Endothelial cell of umbilical vein (primary cell): ENCODE measurements at places on chromosomes 3 and 15. TPM values are rescaled to one million over a fixed set of nuclear protein-coding genes. Genes with fewer than 3 reads are reported as not detected.

- DNase-seq: no peak
These were observed 5.2 kb downstream of the HEG1 start for GRCh38 chr3:125050488-125051090.

DNA sequence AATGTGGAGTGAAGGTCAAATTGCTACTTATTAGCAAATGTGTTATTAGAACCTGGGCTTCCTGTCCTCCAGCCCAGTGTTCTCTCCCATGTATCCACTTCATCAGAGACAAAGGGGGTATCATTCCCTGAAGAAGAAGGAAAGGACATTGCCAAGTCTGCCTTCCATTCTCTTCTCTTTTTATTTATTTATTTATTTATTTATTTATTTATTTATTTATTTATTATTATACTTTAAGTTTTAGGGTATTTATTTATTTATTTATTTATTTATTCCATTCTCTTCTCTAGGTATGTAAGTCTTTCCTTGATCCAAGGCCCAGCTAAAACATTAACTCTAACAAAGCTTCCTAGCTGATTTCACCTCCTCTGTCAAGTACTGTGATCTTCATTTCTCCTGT is 277.8 kb upstream of the DNAJC19 start:
- DNase-seq: no peak

DNA sequence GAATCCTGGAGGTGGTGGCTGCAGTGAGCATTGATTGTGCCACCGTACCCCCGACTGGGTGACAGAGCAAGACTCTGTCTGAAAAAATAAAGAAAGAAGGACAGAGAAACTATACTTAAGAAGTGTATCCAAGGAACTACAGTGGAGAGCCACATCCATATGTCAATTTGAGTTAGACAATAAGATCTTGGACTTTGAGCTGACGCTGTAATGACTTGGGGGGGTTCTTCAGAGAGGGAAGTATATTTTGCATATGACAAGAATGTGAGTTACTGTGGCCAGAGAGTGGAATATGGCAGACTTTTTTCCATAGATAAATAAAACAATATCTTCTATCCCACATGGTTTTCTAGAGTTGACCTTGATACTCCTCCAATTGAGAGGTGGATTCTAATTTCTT is 52.6 kb upstream of the TEX264 start:
- DNase-seq: no peak

GRCh38 chr3:142963234-142963515 is 299 bp downstream of the PAQR9 start:
- no peak for DNase-seq

GRCh38 chr3:115151921-115152320 is 4.8 kb upstream of the ZBTB20 start:
- DNase-seq: no peak

DNA sequence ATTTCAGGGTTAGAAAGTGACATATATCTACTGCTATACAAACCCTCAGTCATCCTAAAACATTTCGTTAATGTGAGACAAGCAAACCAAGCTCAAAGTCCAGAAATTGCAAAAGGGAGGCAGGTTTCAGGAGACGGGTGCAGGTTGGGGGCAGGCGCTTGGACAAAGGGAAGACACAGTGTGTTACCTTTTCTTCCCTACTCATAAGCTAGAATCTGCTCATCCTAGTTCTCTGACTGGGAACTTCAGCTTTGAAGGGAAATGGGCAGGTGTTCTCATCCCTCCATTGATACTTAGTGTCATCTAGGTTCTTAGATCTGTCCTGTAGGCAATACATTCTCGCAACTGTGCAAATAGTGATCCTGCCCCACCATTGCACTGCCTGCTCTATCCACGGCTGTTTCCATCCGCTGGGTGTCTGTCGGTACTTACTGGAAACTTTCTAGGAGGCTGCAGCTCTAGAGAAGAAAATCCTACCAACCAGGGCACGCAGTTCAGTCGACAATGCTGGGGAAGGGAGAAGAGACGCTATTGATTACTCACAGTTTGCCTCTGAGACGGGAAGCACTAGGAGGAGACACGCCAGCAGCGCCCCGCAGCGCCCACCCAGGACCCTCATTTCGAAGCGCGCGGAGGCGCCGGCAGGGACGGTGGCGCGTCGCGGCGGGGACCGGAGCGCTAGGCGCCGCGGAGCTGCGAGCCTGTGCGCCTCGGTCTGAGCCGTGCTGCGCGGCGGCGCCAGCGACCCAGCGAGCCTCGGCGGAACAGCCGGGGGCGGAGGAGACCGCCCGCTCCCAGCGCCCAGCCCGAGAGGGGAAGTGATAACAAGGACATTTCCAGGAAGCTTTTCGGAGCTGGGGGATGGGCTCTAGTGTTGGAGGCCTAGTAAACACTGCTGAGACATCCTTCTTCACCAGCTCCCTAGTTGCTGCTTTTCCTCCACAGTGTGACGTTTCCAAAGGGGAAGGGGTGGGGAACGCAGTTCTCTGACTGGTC is at the start of gene PROS1:
Gene PROS1, minus strand, starts transcription at position 766 of the 996 bp plus-strand sequence. Its CDS starts 147 bp downstream, at position 619.
- peak; percentile 81 for DNase-seq

- no peak for DNase-seq
These were observed 570.1 kb upstream of the CBLB start for GRCh38 chr3:106438887-106439286.

GRCh38 chr3:113588806-113589205 is 56.5 kb downstream of the SIDT1 start:
- DNase-seq: no peak

DNA sequence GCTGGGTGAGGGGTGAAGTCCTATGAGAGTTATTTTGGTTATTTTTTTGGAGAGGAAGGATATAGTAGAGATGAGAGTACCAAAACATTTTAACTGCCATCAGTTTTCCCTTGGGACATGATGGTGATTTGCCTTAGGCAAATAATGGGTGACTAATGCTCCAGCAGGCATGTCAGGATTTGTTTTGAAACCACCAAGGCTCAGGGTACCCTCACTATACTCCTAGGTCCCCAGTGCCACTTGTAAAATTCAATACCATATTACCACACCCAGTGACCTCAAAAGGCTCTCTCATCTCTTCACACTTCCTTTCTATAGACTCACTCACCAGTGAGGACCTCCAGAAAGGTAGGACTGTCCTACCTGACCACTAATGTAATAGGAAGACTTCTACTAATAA is 83.6 kb downstream of the WDR72 start:
- no peak for DNase-seq

- DNase-seq: no peak
These were observed 143.4 kb downstream of the CLSTN2 start for GRCh38 chr3:140078343-140078742.

GRCh38 chr3:15050405-15051092 is 14.6 kb downstream of the MRPS25 start:
- no peak for DNase-seq

GRCh38 chr3:57791245-57791644 is 35.1 kb downstream of the SLMAP start:
- DNase-seq: peak; percentile 26

DNA sequence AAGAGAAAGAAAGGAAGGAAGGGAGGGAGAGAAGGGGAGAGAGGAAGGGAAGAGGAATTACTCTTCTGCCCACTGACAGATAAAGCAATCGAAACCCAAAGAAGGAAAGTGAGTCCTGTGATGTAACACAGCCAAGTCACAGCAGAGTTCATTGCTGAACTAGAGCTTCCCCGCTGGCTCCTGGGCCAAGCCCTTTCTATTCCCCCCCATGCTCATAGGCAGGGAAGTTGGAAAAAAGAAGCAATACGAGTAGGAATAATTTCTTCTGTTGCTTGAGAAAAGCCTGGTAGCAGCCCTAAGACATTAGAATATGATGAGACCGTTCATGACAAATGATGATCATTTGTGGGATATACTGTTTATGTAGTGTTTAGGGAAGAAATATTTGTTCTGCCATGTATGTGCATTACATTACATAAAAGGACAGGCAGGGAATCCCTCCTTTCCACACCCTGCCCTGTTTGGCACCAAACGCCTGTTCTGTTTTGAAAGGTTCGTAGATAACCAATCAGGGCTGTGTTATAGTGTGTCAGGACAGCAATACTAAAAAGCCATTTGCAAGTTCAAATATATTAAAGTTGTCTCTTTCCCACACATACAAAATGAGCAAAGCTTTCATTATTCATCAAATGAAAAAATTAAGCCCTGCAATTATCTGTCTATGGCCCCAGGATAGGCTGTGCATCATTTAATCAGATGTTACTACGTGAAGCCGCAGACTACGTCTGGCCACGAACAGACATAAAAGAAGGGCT is 111.0 kb upstream of the TRPM1 start:
- DNase-seq: no peak

DNA sequence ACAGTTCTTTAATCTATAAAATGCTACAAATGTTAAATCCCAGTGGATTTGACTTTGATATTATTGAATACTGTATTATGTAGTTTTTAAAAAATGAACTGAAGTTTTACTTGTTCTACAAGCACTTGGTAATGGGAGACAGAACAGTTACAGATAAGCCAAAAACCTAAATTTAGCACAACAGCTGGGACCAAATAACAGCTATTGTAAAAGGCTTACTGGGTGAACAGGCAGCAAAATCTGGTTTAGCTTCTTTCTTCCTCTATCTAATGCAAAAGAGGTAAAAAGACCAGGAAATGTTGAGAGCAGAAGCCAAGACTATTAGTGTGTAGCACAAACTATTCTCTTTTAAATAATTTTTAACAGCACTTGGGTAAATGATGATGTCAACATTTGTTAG is 1.6 kb upstream of the ATOSA start:
- no peak for DNase-seq

DNA sequence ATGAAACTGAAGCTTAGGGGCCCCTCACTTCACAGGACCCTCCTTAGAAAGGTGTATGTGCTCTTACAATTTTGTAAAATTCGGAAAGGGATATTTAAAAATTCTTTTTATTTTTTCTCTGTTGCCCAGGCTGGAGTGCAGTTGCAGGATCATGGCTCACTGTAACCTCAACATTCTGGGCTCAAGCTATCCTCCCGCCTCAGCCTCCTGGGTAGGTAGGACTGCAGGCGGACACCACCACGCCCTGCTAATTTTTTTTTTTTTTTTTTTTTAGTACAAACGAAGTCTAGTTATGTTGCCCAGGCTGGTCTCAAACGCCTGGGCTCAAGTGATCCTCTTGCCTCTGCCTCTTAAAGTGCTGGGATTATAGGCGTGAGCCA is 45.1 kb upstream of the SPATA12 start:
- no peak for DNase-seq

- no peak for DNase-seq
These were observed 36.9 kb upstream of the MEIS2 start for GRCh38 chr15:37137221-37137620.

- DNase-seq: no peak
These were observed 180.4 kb upstream of the NR2E3 start for GRCh38 chr15:71629781-71630474.

- DNase-seq: no peak
These were observed 3.8 kb downstream of the GOLIM4 start for GRCh38 chr3:168091941-168092340.

DNA sequence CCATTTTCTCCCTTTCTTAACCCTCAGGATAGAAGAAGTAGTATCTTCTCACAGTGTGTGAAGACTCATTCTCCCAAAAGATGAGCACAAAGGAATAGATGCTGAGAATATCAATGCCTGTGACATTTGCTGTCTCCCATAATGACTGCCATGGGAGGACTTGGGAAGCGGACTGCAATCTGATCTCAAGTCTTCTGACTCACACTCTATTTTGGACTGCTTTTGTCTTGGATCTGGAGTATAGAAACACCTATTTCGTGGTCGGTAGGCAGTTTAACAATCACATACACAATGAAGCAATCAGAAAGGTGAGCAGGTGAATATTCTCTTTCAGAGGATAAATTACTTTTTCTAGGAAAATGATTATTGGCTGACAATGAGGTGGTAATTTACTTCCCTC is 852.0 kb downstream of the FHIT start:
- DNase-seq: no peak

DNA sequence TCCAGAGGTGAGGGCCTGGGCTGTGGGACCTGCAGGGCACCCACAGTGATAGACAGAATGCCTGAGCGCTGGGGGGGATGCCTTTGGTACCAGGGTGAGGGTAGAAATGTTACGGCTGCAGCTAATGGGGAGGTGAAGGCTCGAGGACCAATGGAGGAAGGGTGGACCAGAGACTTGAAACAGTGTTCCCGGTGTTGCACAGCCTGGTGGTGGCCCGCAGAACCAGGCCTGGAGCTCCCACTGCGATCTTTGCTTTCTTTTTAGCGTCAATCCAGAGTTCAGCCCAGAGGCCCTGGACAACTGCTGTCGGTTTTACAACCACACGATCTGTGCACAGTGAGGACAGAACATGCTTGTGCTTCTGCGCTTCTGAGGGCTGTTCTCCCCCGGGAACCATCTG is 36.8 kb upstream of the PDE8A start:
- DNase-seq: no peak

DNA sequence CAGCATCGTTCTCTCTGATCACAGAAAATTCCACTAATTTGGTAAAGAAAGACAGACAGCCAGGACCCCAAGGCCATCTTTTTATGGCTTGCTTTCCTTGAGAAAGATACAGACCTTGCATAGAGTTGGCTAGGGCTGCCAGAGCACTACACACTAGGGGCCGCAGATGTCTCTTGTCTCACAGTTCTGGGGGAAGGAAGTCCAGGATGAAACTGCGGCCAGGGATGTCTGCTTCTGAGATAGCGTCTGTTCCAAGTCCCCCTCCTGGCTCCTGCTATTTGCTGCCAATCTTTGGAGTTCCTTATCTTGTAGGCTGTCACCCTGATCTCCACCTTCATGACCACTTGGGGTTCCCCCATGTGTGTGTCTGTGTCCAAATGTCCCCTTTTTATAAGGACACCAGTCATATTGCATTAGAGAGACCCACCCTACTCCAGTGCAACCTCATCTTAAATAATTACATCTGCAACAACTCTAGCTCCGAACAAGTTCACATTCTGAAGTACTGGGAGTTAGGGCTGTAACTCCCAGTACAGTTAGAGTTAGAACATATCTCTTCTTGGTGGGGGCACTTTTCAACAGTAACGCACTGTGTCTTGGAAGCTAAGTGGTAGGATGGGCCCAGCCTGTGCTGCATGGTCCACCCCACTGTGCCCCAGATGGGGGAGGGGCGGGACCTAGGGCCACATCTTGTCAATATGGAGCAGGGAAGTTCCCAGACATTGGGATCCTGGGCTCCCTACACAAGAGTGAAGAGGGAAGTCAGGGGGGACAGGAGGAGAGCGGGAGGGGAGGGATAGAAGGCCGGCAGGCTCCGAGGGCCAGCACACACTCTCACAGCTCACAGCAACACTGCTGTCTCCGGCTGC is 42.2 kb downstream of the KLF15 start:
- no peak for DNase-seq

DNA sequence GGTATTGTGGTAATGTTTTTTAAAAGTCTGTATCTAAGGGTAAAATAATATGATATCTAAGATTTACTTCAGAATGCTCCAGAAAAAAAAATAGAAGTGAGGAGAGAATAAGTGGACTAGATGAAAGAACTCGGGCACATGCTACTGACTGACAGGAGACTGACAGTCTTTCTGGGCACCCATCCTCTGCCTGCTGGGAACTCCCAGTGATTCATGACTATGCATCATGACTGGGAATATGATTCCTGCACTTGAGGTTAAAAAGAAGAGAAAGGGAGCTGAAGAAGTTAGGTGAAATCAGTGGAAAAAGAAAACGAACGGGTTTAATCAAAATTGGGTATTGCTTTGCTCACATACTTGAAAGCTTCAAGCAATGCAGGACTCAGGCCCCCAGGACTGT is 35.7 kb upstream of the SPSB4 start:
- DNase-seq: no peak

Gene SMARCC1
- 123 and 138 TPM in 2 replicates for total RNA-seq

Gene RLBP1
- total RNA-seq: not detected in 2 replicates

Gene FOXB1
- not detected in 2 replicates for total RNA-seq

Gene SLC28A1
- total RNA-seq: not detected in 2 replicates
